ENCODE measurements at places on chromosomes 11 and 22. TPM values are rescaled to one million over a fixed set of nuclear protein-coding genes. Genes with fewer than 3 reads are reported as not detected.

POU2AF1 gene
- not detected for total RNA-seq

ZBED4 gene
- total RNA-seq, result 22.7 TPM

RNF121 gene
- 73.4 TPM for total RNA-seq

DERL3 gene
- 0.82 TPM for total RNA-seq

SLC22A12 gene
- not detected for total RNA-seq

- no peaks in the 10 kb centered on the region for H3K27me3 ChIP-seq
- H3K4me3 ChIP-seq, result no peak overlapping the region
- DNase-seq, result no peak
- peaks cover 4% of the 10 kb centered on the region for H3K4me1 ChIP-seq
Observed at GRCh38 chr22:46660604-46661201, 40.5 kb downstream of the GRAMD4 start.

- no peak overlapping the region for H3K4me3 ChIP-seq
- no peak overlapping the region for H3K27ac ChIP-seq
- H3K4me1 ChIP-seq, result no peaks in the 10 kb centered on the region
- H3K27me3 ChIP-seq, result no peaks in the 10 kb centered on the region
Observed at GRCh38 chr22:32904044-32904443, 102.5 kb downstream of the TIMP3 start.

DNA sequence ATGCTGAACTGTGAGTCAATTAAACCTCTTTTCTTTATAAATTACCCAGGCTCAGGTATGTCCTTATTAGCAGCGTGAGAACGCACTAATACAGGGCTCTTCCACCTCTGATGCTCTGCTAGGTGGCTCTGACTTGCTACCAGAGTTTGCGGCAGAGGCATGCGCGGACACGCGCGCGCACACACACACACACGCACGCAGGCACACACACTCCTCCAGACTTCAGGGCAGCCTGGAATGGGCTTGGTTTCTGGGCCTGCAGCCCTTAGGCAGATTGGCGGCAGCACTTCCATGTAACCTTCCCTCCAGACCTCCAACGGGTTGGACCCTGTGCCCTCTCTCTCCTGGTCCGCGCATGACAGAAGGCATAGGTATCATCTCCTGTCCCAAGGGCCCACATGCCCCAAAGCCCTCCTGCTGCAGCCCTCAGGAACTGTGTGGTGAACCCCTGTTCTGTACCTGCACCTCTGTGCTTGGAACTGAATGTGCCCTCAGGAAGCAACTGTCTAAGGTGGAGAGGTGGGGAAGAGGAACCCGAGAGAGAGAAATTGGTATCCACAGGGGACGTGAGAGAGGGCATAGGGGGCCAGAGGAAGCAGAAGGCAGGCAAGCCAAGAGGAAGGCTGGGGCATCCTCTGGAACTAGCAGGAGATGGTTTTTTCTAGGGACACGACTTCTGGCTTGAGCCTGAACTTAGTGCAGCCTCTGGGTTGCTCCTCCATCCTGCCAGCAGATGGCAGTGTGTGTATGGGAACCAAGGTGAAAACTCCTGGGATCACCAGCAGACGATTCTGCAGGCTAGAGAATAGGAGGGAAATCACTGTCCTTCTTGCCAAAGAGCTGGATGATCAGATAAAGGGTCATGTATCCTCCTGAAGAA lies 23.4 kb upstream of the RIC3 start:
- peaks cover 9% of the 10 kb centered on the region for H3K27me3 ChIP-seq
- no peak overlapping the region for H3K27ac ChIP-seq
- no peaks in the 10 kb centered on the region for H3K4me1 ChIP-seq

DNA sequence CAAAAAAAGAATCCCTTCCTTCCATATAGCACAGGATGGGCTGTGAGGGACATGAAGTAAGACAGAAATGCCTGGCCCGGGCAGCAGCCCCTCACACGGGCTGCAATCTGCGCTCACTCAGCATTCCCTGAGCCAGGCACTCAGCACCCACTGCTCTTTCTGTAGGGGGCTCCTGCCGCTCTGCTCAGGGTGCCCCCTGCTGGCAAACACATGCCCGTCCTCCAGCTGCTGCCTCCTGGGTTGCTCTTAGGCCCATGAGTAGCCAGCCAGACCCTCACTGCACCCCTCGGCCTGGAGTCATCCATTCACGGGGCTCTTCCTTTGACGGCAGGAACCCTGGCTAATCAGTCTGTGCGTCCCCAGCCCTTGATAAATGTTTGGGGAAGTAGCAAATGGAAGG lies 6.9 kb downstream of the MCAT start:
- no peak overlapping the region for H3K4me3 ChIP-seq
- H3K36me3 ChIP-seq, result peaks cover 29% of the 10 kb centered on the region
- H3K27me3 ChIP-seq, result no peaks in the 10 kb centered on the region

Data from astrocyte (in vitro differentiated cells and primary cell).